ENCODE measurements at places on chromosomes 5 and 9.

GRCh38 chr5:147286296-147286695 lies 51.5 kb downstream of the STK32A start:
- DNase-seq = no peak

GRCh38 chr9:130824643-130825350 lies 10.3 kb upstream of the ABL1 start:
- no peak for DNase-seq

DNA sequence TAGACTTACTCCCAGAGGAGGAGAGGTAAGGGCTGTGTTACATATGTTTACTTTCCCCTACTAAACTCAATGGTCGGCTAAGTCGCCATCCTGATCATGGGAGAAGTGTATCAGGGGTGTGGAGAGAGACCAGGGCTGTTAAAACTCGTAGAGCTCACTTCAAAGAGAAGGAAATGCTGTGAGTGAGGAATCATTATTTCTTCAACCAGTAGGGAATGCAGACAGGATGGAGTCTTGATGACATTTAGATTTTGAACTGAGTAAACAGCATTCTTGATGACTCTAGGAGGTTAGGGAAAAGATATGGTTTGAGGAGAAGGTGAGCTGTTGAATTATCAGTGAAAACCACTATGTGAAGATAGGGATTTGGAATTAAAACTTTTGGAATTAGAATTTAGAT lies 17.3 kb downstream of the RECK start:
- DNase-seq = no peak

GRCh38 chr5:321230-321725 lies at the start of gene AHRR:
TSS of gene AHRR (plus strand) at chr5:321714. CDS start at chr5:343903, 22,189 bp downstream.
- no peak for DNase-seq

- DNase-seq = no peak
Observed at GRCh38 chr5:158758675-158759074, 341.0 kb downstream of the EBF1 start.

DNA sequence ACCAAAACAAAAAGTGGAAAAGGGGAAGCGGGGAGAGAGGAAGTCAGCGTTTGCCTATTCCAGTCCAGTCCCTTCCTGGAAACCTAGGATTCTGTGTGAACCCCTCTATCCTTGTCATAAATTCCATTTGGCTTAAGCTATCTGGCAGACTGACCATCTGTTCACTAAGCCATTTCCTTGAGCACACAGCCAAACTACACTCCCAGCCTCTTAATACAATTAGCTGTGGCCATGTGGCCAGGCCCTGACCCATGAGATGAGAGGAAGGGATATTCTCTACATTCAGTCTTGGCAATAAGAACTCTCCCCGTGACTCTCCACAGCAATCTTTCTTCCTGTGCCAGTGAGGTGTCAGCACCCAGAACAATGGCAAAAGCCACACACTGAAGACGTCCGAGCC lies 424.8 kb downstream of the TLE1 start:
- no peak for DNase-seq

DNA sequence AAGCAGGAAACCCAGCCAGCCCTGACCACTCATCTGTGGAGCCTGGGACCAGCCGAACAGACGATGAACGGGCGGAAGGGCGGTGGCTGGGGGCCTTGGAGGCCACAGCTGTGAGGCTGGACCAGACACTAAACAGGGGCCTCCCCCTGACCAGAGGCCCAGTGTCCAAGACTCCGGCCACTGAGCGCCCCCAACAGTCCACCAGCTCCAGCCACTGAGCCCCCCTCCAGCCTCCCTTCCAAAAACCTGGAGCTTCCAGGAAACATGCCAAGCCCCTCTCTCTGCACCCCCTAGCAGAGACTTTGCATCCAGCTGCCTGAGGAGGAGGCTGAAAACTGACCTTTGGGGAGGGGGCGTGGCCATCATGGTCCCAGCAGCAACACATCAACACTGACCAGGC lies 23.2 kb downstream of the CNTFR start:
- no peak for DNase-seq

DNA sequence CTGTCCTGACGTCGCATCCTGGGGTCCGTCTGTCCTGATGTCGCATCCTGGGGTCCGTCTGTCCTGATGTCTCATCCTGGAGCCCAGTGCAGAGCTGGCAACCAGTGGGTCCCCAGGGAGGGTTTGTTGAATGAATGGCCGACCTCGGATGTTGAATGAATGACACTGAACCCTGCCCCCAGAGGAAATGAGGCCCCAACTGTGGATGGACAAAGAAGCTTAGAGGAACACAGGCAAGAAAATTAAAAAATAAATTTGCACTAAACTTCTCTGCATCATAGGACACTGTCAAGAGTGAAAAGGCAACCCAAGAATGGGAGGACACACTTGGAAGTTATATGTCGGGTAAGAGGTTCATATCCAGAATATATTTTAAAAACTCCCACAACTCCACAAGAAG lies 47.7 kb upstream of the NOTCH1 start:
- DNase-seq = no peak

DNA sequence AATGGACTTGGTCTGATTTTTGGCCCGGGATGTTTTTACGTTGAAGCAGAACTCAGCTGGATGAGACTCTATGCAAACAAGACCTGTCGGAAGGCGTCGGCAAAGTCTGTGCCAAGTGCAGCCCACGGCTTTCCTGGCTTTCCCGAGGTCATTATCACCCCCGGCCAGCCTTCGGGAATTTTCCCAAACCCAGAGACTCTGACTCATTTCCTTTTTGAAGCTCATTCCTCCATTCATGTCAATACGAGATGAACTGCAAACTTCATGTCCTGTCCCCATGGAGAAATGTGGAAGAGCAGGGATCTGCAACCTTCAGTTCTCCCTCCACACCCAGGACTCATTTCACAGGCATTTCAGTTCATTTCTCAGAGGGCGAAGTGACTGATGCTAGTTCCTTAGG lies 95.3 kb downstream of the IRX2 start:
- DNase-seq = no peak

- no peak for DNase-seq
Observed at GRCh38 chr5:78799266-78800017, 150.9 kb upstream of the LHFPL2 start.

- DNase-seq = no peak
Observed at GRCh38 chr9:36445800-36446361, 45.8 kb upstream of the RNF38 start.

DNA sequence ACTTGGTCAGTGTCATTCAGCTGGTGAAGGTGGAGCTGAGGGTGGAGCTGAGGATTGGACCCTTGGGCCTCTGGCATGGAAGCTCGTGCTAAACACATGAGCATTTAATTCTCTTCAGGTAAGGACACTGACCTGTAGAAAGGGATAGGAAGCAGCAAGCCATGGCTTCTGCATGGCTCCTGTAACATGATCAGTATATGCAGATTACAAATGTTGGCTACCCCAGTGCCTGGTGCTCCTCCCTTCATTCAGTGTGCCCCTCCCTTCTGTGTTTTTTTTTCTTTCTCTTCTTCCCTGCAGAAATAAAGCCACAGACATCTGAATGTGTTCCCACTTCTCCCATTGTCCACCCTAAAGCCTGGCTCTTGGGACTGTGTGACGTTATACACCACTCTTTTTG lies 52.9 kb downstream of the ARHGAP26 start:
- no peak for DNase-seq

- DNase-seq = no peak
Observed at GRCh38 chr9:36485647-36486328, 85.7 kb upstream of the RNF38 start.

DNA sequence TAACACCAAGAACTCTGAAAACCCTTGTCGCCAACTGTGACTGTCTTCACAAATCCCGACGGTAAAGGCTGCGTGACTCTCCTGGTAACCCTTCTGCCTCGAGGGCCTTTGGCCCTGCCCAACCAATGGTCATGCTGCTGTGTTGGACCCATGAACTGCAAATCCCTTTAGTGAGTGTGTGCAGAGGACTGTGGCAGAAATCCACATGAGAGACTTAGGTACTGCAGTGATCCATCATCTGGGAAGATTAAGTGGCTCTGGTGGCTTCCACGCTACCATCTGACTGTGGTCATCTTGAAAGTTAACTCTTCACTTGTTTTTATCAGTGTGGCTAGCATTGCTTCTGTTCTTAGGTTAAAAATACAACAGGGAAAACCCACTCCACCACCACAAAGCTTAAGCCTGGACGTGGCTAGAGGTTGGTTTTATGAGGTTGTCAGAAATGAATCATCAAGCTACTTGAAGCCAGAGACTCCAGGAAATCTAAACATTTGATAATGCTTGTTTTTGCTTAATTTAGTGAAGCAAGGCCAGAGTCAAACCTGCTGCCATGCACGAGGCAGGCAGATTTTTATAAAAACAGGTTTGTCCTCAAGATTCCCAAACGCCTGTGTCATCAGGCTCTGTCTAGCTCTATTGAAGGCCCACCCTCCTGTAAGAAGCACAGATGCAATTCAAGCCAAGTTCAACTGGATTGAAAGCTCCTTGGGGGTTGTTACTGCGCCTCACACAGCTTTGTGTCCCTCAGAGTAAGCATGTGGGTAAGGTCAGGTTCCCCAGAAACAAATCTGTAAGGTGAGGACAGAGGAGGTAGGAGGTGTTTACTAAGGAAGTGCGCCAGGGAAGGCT lies 52.7 kb upstream of the ERCC6L2 start:
- no peak for DNase-seq

GRCh38 chr9:134410071-134410834 lies 84.0 kb downstream of the RXRA start:
- DNase-seq = no peak

DNA sequence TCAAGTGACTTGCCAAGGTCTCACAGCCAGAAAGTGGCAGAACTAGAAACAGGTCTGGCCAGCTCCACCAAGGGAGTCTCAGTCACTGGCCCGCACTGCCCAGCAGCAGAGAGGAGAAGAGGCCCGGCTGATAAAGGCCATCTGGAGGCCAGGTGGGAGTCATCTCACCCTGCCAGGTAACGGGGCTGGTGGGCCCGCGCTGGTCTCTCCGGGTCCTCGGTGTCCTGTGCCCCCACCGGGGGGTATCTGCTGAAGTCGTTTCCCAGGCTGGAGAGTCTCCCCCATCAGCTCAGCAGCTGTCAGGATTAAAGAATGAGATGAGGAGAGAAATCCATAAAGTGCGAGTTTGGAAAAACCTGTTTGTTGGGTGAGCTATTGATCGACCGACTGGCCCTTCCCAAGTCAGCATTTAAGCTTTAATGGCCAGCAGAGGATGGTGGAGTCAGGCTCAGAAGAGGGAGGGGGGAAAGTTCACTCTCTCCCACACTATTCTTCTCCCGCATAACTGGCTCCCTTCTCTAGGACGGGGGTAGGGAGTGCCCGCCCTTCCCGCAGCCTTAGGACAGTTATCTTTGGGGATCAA lies 30.3 kb downstream of the LMX1B start:
- no peak for DNase-seq

- no peak for DNase-seq
Observed at GRCh38 chr9:75142202-75142601, 53.9 kb downstream of the OSTF1 start.

DNA sequence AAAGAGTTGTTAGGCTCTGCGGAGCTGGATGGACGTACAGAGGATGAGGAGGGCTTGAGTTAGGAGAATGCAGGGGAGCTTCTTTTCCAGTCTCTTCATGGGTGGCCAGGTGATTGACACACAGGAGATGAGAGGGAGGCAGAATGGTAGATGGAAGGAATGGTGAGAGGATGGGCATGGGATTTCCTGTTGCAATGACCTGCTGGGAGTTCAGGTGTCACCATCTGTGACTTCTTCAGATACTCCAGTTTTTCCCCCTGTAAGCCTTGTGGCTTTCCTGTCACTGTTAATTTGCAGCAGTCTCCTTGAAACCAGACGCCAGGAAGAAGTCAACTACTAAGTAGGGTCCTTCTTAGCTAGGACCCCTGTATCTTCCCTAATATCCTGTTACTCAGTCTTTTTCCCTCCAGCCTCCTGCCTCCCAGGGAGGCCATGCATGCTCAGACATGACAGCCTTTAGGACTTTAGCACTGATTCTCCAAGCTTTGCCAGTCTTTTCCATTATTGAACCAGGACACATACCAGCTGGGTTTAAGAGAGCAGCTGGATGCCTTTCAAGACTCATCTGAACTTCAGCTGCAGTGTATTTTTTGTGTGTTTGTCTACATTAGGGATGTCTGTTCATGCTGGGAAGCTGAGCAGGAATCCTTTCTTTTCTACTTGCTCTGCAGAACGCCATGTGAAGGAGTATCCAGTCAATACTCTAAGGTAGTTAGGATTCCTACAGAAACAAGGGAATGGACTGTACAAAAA lies 67.2 kb upstream of the CD180 start:
- DNase-seq = no peak

DNA sequence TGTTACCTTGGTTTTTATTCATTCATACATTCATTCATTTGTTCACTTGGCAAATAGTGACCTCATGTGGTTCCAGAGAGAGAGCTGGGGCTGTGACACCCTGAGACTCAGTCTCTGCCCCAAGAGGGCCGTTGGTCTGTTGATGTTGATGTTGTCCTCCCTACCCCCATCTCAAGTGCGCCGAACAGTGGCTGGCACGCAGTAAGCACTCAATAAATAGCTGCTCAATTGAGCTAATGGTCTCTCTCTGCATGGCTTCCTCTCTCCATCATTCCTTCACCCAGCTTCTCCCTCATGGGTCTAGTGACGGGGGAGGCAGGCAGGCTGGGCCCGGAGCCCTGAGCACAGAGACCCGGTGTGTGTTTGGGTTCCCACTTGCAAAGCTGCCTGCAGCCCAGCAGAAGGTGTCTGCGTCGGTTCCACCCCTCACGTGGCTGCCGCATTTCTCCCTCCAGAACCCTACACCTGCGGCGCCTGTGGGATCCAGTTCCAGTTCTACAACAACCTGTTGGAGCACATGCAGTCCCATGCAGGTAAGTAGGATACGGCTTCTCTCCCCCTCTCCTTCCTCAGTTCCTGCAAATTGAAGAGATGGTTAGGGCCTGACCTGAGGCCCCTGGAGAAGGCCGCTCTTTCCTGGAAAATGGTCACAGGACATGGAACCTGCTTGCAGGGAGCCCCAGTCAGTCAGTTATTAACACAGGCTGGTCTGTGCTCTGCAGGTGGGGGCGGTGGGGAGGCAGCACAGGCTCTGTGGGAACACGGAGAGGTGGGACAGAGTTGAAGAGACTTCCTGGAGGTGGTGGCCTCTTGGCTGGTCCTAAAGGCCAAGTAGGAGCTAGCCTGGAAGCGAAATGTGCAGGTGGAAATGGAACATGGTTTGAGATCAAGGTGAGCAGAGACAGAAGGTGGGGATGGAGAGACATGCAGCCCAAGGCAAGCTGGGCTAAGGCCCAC lies 42.0 kb downstream of the AMBP start:
- no peak for DNase-seq

DNA sequence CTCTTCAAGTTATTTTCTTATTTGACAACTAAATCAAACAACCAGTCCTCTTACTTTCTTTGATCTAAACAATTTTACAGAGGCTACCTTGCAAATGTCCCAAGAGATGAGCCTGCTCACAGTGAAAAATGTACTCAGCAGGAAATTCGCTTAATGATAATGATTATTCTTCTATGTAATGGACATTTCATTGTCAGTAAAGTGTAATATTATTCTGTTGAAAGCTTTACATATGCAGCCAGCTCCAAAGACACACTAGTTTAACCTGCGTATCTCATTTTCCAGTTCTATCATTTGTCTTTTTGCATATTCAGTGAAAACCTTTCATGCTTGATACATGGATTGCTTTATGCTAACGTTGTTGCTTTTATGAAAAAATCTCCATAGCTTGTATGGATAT lies 758.7 kb upstream of the ZNF608 start:
- DNase-seq = no peak
